CD4-positive, alpha-beta T cell treated with Interleukin-17A for 4 hours (primary cell): ENCODE measurements at places on chromosomes 7 and 10.

- no peak for DNase-seq
Measured at GRCh38 chr10:5764422-5765297, 48.6 kb downstream of the GDI2 start.

DNA sequence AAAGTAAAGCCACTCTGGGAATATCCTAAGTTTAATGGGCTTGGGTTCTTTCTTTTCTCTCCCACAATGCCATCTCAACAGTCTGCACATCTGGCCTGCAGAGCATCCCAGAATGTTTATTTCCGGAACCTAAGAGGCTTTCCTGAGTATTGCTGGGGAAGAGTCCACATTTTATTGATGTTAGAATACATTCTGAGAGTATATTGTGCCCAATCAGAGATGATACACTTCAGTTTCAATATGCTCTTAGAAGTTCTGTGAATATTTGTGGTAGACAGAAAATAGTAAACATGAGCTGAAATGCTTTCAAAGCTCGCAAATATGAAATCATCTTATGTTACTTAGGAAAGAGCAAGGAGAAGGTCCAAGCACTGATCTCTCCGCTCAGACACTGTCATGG is 200.6 kb downstream of the TWIST1 start:
- DNase-seq, result no peak

DNA sequence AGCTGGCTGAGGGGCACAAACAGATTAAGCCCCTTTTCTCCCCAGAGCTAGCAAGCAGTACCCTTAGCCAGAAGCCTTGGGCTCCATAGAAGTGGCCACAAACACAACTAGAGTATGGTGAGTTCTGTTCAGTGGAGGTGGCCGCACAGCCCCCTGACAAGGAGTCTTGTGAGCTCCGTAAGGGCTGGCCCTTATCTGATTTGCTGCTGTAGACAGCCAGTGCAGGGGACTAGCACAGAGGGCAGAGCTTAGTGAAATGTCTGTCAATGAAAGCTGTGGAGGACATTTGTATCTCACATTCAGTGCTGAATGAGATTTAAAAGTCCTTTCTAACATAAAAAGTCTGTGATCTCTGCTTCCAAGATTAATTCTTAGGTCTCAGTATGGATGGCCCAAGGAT is 137.3 kb downstream of the AUTS2 start:
- DNase-seq, result no peak

GRCh38 chr7:26704786-26705185 is 159.6 kb downstream of the SKAP2 start:
- DNase-seq, result no peak

- DNase-seq, result no peak
Measured at GRCh38 chr10:34674176-34674575, 140.9 kb downstream of the PARD3 start.

- no peak for DNase-seq
Measured at GRCh38 chr7:66202441-66202840, 2.7 kb upstream of the TPST1 start.

DNA sequence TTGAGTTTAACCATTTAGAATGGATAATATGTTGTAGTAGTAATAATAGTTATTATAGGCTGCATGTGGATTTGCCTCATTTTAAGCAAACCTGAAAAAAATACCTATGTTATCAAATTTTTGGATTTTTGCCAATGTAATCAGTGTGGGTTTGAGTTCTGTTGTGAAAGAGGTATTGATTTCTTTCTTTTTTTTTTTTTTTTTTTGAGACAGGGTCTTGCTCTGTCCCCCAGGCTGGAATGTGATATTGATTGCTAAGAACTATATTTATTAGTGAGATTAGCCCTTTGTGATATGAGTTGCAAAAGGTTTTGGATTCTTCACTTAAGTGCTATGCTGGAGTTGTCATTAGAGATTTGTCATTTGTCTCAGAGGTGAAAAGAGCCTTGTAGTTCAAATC is 124.4 kb downstream of the ST7 start:
- no peak for DNase-seq
